ENCODE measurements at places on chromosomes 2 and 18.

DNA sequence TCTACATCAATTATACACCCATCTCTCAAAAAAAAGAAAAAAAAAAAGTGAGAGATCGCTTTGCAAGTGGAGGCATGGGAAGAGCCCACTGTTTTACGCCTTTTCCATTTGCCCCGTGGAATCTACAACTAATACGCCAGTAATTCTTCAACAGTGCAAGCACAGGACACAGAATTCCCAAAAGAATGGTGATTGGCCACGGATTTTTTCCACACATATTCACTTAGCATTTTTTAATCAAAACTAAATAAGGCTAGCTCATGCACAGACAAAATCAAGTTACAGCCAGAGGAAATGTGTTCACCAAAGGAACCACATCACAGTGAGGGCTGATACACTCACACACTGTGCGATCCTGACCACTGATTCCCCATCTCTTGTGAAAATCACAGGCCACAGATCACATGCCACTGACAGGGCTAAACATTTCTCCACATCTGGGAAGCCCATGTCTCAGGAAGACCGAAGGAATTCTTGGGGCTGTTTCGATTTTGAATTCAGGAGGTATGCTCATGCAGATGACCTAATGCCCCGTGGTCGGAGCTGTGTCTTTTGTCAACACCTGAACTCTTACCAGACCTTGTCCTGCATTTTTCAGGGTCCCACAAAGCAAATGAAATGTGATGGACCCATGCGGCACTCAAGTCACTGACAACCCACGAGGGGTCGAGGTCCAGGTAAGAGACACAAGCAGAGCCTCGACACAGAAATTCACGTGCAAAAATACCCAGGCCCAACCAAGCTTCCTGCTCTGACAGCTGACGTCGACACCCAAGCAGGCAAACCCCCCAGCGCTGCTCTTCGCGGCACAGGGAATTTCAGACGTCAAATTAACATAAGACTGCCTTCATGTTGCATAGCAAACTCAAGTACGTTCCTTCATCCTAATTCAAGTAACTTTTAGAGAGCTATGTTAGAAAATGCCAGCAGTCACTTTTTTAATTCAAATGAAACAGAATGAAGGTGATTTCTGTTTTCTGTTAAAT lies 69.6 kb downstream of the ZNF516 start:
- no peak for DNase-seq

- DNase-seq: no peak
Measured at GRCh38 chr2:185179743-185180142, 558.9 kb upstream of the FSIP2 start.

- no peak for DNase-seq
Measured at GRCh38 chr2:38619458-38620164, 16.9 kb upstream of the HNRNPLL start.

- no peak for DNase-seq
Measured at GRCh38 chr18:45619062-45619825, 4.0 kb downstream of the SLC14A2 start.

DNA sequence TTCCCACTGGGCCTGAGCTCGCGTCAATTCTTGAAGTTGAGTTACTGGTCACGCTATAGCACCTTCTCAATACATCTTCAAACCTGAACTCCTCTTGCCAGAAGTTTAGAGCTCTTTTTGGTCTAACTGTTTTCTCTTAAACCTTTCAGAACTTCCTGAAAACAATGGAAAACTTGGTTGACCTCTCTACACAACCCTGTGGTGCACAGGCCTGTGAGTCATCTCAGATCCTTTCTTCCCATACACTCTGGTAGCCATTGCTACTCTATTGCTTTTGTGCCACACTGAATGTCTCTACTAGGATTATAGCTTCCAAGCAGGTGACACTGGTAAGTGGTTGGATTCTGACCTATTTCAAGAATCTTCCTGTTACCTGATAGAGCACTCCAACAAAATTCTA lies 321.5 kb upstream of the FSIP2 start:
- no peak for DNase-seq

DNA sequence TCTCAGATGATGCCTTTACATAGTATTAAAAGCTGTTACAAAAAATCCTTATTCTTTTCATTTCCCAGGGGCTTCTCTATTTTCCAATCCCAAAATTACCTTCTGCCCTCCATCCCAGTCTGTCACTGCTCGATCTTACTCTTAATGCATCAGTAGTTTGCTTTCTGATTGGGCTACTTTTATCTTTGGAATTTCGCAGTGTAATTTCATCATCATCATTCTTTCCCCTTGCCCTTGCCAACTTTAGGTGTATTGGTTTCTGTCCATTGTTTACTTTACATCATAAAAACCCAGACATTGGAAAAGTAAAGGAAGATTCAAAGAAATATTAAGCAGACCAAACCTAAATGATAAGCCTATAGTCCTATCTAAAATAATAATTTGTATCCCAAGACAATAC lies 457.2 kb downstream of the PIK3C3 start:
- no peak for DNase-seq

DNA sequence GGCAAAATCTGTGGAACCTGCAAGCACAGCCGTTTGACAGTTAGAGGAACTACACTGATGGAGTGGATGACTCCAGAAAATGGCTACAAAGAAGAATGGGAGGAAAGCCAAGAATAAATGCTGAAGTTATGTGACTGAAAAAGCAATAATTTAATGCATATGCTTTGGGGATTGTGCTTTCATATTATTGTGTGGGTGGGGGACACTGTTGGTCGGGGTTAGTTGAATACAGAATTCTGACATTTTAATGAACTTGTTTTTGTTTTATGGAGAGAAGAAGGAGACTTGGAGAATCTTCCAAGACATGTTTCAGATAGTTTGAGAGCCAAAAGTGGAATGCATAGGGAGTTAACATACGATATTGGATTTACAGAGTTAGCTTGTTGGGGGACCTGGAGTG lies 68.5 kb downstream of the NRP2 start:
- DNase-seq: no peak

GRCh38 chr18:43692099-43692690 lies 414.9 kb upstream of the SYT4 start:
- DNase-seq: no peak

- no peak for DNase-seq
Measured at GRCh38 chr18:58054041-58054781, 10.2 kb downstream of the NEDD4L start.

DNA sequence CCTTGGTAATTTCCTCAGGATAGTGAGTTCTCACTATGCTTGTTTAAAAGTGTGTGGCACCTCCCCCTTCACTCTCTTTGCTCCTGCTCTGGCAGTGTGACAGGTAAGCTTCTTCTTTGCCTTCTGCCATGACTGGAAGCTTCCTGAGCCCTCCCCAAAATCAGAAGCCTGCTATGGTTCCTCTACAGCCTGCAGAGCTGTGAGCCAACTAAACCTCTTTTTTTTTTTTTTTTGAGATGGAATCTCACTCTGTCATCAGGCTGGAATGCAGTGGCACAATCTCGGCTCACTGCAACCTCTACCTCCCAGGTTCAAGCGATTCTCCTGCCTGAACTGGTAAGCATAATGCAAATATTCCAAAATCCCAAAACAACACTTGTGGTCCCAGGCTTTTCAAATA lies 80.0 kb downstream of the SOWAHC start:
- DNase-seq: no peak

GRCh38 chr2:46328291-46328690 lies 31.1 kb downstream of the EPAS1 start:
- DNase-seq: no peak

- no peak for DNase-seq
Measured at GRCh38 chr2:43170405-43171105, 55.9 kb downstream of the ZFP36L2 start.
